ENCODE measurements at places on chromosomes 2 and 18.

- no peak for DNase-seq
Observed at GRCh38 chr2:149561309-149561926, 26.2 kb downstream of the MMADHC start.

- no peak for DNase-seq
Observed at GRCh38 chr2:96697476-96697875, 42.4 kb downstream of the LMAN2L start.

DNA sequence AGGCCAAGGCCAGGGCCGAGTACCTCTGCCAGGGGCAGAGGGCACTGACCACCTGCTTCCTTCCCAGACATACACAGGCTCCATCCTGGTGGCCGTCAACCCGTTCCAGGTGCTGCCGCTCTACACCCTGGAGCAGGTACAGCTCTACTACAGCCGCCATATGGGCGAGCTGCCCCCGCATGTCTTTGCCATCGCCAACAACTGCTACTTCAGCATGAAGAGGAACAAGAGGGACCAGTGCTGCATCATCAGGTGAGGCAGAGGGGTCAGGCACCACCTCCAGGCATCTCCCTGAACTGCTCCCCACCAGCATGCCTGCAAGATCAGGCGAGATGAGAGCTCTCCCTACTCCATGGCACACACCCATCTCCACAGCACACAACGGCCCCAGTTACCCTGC, 31.1 kb downstream of the MYO7B start:
- DNase-seq = no peak

DNA sequence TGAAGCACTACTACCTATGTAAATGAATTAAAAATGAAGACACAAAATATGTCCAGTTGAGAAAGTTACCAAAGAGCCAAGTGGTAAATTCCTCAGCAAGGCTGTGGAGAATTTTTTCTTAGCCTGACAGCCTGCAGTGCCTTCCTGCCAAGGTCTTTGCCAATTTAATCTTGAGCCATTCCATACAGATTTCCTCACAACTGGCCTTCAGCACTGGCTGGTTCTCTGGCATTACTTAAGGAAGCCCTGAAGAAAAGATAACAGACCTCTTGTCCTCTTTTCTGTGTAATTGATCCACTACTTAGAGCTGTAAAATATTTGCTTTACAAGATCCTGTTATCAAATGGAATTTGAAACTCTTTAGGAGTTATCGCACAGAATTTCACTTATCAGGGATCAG, 334.2 kb upstream of the LRRTM1 start:
- DNase-seq = no peak

DNA sequence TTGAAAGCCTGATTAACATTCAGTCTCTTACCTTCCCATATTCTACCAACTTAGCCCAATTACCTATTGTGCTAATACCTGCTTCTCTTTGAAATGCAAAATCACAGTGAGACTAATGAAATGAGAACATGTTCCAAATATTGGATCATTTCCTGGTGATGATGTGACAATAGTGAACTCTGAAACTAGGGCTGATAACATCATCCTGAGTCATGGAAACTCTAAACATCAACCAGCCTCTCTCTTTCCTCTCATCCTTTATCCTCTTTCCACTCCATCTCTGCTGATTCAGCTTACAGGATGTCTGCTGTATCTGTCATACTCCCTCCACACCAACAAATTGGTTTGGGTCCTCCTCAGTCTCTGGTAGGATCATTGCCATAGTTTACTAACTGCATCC, 98.8 kb upstream of the NCKAP5 start:
- DNase-seq = no peak

DNA sequence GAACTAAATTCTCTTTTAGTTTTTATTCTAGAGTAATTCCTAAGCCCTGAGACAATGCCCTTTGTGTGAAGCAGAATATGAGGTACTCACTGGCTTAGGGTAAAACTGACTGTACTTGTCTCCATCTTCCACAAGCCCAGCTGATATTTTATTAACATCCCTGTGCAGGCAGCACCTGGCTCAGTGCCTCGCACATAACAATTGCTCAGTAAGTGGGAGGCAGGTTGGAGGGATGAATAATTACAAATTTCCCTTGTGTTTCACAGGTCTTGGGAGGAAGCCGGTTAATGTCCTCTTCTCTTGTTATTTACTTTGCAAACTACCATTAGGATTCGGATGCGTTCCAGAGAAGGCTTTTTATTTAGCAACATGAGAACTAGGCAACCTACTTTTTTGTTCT, 249.8 kb upstream of the FSHR start:
- peak; percentile 36 for DNase-seq

- DNase-seq = no peak
Observed at GRCh38 chr18:6857300-6857699, 127.8 kb downstream of the ARHGAP28 start.

DNA sequence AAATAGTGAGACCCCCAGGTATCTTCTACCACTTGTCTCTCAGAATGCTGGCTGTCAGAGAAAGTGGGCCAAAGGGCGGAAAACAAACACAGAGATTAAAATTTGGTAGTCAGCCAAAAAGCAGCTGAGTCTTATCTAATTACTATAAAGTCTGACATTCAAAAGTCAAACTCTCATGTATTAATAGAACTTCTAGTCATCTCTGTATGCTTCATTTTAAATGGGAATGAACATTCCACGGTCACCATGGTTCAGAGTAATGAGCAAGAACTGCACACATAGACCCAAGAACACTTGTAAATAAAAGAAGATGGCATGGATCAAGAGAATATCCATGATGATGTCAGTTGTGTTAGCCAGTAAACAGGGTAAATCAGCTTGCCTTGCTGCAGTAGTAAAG, 1267.0 kb upstream of the CHAC2 start:
- DNase-seq = no peak

DNA sequence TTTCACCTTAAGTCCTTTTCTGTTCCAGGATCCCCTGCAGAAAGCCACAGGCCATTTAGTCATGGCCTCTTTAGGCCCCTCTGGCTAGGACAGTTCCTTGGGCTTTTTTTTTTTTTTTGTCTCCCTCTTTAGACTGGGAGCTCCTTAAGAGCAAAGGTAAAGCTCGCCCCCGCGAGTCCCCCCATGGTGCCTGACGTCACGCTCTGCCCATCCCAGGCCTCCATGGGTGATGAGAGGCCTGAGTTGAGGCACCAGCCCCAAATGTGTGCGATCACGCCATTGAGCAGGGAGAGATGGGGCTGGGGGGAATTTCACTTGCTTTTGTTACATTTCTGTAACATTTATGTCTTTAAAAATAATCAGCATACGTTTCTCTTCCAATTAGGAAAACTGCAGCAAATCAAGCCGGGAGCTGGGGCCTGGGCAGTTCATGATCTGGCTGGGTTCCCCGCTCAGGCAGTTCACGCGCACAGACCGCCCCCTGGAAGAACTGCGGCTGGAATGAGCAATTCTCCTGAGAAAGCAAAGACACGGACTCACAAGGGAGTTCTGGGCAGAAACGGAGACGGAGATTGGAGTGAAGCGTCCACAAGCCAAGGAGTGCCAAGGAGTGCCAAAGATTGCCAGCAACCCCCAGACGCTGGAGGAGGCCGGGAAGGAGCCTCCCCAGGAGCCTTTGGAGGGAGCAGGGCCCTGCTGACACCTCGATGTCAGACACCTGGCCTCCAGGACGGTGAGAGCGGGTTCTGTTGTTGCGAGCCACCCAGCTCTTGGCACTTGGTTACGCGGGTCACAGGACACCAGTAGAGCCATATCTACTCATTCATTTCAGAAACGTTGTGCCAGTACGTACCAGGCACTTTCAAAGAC, 108.4 kb upstream of the ODC1 start:
- no peak for DNase-seq

DNA sequence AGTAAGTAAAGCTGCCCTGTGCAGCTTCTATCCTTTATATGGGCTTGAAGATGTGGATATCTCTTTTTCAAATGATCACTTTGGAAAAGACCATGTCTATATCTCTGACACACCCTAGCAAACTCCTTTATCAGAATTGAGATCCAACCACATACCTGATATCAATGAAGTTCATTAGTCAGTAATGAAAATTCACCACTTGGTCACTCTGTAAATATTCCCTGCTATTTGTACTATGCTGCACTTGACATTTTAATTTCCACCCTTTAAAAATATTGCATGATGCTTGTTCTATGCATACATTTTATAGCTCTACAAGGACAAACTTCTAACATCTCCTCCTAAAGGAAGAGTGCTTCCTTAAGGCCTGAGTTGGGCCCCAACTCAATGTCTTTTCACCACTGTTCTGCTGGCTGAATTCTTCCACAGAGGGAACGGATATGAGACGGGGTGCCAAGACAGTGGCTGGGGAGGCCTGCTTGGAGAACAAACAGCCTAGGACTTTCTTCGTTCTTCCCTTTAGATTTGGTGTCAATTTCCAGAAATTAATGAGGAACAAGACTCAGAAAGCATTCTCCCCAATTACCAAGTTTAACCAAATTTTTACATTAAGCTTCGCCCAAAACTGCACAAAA, at the start of gene GKN2:
Gene GKN2 (minus strand): TSS at position 7 of the 635 bp plus-strand sequence. CDS start 32 bp downstream, outside the sequence.
- DNase-seq = no peak

GRCh38 chr18:50805732-50806131, 14.1 kb downstream of the MRO start:
- no peak for DNase-seq

DNA sequence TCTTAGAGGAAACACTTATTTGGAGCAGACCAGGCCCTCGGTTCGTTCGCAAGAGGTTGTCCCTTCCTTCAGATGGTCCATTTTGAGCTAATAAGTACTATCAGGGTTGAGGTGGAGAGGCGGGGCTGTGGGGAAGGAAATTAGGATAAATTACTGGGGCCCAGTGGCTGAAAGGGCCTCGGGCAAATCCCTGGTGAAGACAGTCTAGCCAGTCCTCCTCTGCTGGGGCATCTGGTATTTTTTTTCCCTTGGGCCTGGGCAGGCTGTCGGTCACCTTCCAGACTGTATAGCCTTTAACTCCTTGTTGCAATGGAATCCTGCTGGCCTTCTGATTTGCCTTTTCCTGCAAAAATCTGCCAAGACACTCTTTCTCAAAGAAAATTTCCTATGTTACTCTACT, 1.7 kb upstream of the MYO3B start:
- no peak for DNase-seq

GRCh38 chr18:10033016-10033399, 119.2 kb downstream of the VAPA start:
- DNase-seq = no peak

- DNase-seq = no peak
Observed at GRCh38 chr2:150212722-150213171, 274.7 kb downstream of the RND3 start.

- no peak for DNase-seq
Observed at GRCh38 chr2:231467016-231467545, 2.8 kb upstream of the NCL start.

- DNase-seq = no peak
Observed at GRCh38 chr2:219396863-219397457, 9.2 kb upstream of the DNPEP start.

DNA sequence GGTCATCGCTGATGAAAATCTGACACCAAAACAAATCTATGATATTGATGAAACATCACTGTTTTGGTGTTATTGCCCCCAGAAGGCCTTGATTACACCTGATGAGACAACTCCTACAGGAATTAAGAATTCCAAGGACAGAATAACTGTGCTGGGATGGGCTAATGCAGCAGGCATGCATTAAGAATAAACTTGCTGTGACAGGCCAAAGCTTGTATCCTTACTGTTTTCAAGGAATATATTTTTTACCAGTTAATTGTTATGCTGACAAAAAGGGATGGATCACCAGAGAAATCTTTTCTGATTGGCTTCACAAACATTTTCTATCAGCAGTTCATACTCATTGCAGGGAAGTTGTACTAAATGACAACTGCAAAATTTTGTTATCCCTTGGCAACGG, 278.2 kb downstream of the IKZF2 start:
- DNase-seq = no peak

DNA sequence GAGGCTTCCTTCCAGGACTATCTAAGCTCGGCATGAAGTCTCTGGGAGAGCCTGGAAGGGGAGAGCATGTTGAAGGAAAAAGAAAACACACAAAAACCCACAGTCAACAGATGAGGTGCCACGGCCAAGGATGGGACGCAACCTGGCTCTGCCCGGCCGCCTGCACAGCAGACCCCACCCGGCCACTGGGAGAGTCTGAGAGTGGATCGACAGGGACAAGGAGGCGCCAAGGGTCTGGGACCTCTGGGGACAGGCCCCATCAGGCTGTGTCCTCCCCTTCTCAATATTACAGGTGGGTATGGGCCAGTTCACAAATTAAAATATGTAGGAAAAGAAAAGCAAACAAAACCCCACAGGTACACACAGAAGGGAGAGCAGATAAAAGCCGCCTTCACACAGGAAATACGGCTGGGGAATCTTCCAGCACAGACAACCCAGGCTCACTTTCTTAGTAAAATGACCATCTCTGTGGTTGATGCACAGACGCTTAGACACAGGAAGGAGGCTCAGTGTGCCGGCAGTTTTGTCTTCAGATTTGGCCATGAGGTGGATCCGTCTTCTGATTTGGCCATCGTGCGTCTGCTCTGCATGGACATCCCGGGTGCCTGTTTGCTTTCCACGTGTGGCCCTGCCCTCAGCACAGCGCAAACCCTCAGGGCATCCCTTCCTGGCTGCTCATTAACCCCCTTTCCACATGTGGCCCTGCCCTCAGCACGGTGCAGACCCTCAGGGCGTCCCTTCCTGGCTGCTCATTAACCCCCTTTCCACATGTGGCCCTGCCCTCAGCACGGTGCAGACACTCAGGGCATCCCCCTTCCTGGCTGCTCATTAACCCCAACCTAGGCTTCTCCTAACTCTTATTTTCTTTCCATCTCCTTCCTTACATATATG, 138.4 kb downstream of the EIPR1 start:
- DNase-seq = no peak

GRCh38 chr2:179595284-179595683, 266.1 kb downstream of the ZNF385B start:
- no peak for DNase-seq

DNA sequence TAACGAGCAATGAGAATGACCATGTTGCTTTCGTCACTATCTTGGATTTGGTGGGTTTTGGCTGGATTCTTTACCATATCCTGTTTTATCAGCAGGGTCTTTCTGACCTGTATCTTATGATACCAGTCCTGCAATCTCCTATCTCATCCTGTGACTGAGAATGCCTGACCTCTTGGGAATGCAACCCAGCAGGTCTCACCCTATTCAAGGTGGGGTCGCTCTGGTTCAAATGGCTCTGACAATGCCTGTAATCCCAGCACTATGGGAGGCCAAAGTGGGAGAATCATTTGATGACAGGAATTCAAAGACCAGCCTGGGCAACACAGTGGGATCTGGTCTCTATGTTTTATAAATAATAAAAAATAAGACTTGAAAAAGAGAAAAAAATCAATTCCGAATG, 173.5 kb downstream of the ACTR3 start:
- DNase-seq = no peak

DNA sequence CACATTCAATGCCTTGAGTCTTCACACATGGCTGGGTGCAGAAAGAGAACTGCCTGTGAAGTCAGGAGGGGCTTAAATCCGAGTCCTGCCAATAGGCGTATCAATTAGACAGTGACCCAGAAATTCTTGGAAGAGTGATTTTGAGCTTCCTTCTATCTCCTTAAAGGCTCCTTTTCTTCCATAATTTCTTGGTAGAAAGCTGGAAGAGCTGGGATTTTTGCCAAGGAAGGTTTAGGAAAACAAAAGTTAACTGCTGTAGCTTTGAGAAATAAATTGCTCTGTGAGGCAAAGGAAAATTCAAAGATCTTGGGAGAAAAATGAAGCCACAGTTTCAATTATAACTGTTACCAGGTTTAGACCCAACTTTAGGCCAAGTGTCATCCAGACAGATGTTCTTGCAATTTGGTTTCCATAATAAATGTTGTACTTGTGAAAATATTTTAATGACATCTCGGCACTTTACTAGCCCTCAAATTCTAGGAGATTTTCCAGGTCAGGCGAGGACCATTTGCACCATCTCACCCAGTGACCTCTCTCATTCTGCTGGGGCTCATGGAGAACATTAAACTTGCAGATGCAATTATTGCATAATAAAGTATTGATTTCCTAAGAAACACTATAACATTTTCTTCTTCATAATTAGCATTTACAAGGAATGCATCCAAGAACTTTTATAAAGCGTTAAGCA, 329.7 kb upstream of the MEIS1 start:
- DNase-seq = no peak
